ENCODE measurements at places on chromosomes 7 and 10.

DNA sequence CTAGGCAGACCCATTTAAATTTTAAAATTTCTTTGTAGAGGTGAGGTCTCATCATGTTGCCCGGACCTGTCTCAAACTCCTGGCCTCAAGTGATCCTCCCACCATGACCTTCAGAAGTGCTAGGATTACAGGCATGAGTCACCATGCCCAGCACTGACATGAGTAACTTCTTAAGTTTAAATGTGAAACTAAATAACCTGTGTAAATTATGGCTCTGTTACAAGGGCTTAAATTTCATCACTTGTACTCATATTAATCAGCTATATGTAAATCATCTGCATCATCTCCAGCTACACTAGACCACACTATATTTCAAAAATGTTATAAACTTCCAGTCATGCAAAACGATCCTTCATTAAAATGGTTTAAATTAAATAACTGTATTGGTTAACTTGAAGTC lies 56.1 kb downstream of the ATAD1 start:
- no peak for DNase-seq

GRCh38 chr7:4561795-4562194 lies 120.3 kb upstream of the FOXK1 start:
- no peak for DNase-seq

DNA sequence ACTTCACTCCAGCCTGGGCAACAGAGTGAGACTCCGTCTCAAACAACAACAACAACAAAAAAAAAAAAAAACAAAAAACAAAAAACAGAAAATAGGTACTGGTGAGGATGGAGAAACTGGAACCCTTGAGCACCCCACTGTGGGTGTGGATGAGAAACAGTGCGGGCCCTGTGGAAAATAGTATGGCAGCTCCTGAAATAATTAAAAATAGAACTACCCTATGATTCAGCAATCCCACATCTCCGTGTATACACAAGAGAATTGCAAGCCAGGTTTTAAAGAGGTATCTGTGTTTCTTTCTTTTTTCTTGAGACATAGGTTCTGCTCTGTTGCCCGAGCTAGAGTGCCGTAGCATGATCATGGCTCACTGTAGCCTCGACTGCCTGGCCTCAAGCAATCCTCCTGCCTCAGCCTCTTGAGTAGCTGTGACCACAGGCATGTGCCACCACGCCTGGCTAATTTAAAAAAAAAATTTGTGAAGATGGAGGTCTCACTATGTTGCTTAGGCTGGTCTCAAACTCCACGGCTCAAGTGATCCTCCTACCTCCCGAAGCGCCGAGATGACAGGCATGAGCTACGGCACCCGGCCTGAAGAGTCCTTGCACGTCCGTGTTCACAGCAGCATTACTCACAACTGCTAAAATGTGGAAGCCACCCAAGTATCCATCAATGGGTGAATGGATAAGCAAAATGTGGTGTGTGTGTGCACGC lies 39.5 kb downstream of the EBF3 start:
- DNase-seq, result no peak

DNA sequence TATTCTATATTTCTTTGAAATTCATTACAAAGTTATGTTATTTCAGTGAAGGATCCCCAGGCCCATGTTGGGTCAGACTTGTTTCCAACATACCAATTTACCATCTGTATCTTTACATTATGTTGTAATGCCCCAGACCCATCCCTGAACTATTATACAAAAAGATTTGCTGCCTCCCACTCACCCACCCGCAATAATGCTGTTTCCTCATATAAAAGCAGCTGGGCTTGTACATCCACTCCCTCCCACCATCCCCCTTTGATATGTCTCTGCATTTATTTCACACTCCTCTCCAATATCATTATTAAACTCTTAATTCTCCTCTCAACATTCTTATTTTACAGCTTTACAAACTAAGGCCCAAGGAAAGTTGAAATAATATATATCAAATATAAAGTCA lies 153.7 kb downstream of the DOCK4 start:
- no peak for DNase-seq

DNA sequence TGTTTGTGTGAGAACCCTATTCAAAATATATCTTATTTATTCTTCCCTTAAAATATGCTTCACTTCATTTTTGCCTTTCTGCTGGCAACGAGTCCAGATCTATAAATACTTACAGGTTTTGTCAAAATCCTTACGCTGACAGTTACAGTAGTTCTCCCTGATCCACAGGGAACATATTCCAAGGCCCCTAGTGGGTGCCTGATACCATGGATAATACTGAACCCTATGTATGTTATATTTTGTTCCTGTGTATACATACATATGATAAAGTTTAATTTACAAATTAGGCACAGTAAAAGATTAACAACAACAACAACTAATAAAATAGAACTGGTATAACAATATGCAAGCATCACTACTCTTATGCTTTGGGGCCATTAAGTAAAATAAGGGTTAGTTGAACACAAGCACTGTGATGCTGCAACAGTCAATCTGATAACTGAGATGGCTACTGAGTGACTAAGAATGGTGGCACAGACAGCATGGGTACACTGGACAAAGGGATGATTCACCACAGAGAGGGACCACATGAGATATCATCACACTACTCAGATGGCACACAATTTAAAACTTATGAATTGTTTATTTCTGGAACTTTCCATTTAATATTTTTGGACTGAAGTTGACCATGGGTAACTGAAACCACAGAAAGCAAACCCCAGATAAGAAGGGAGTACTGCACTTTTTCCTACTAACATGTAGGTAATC lies 29.4 kb upstream of the PCGF5 start:
- DNase-seq, result no peak

GRCh38 chr10:82850191-82850590 lies 975.2 kb downstream of the NRG3 start:
- no peak for DNase-seq

DNA sequence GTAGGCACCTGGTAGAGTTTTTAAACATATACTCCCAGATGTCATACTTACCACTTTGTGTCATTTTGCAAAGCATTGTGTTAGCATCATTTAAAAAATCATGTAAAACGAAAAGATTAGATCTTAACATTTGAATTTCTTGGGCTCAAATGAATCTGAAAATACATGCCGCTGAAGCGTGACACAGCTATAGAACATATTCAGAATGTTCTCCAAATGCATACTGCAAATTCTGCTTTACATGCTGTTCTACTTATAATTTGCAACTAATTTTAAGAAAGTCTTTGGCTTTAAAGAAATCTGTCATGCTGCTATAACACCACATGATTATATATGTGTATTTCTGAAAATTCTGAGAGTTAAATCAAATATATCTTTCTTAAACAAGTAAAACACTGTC lies 109.2 kb upstream of the CAV2 start:
- no peak for DNase-seq

GRCh38 chr10:93199191-93199751 lies 125.6 kb downstream of the CYP26A1 start:
- DNase-seq, result peak; percentile 35

GRCh38 chr7:128699196-128699712 lies 27.2 kb downstream of the GARIN1A start:
- no peak for DNase-seq

- no peak for DNase-seq
Measured at GRCh38 chr7:99362801-99363200, 11.7 kb upstream of the ARPC1B start.

DNA sequence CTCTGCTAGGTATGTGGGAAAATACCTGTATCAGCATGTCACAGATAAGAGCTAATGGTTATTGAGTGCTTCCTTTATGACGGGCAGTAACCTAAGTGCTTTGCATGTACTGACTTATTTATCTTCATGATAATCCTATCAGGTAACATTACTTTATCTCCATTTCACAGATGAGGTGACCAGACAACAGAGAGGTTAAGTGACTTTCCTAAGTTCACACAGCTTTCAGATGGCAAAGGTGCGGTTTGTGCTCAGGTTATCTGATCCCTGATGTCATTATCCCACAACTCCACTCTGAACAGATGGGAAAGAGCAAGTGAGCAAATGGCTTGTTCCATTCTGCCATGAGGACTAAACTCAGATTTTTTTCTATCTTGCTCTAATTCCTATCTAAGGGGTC lies 217.0 kb upstream of the PODXL start:
- DNase-seq, result no peak

GRCh38 chr10:33355274-33355673 lies 20.8 kb upstream of the NRP1 start:
- no peak for DNase-seq

DNA sequence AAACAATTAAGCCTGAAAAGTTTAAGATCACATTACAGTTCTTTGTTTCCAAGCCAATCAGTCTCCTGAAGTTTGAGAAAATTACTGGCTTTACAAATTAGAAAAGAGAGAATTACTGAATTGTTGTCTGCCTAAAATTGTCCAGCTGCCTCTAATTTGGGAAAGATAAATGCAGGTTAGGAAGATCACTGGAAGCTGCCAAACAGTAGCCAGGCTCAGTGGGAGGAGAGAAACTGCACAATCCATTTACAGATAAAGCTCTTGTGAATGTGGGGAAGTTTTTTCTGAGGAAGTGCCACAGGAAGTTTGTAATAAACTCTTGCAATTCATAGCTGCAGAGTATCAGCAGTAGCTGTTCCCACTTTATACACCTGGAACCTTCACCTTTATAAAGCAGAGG lies 100.7 kb downstream of the IQUB start:
- DNase-seq, result no peak

GRCh38 chr10:30704026-30704600 lies 74.6 kb upstream of the LYZL2 start:
- DNase-seq, result no peak

DNA sequence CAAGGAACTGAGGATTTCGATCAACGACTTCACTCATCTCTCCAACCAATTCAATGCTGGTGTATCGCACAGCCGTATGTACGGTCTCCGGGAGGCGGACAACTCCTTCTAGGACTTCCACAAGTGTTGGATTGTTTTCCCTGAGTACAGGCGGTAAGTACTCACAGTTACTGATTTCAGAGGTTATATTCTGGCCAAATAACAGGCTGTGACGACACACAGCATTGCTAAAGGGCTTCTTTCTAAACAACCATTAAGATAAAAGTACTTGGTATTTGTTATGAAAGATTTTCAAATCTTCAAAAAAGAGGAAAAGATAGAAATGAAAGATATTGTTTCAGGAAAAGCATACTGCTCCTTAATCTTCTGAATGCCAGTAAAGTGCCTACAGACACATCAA lies 52.2 kb downstream of the IRF5 start:
- DNase-seq, result no peak

- DNase-seq, result peak; percentile 58
Measured at GRCh38 chr10:10911471-10911921, 106.2 kb upstream of the CELF2 start.

GRCh38 chr7:44264221-44264931 lies 61.0 kb downstream of the CAMK2B start:
- no peak for DNase-seq

DNA sequence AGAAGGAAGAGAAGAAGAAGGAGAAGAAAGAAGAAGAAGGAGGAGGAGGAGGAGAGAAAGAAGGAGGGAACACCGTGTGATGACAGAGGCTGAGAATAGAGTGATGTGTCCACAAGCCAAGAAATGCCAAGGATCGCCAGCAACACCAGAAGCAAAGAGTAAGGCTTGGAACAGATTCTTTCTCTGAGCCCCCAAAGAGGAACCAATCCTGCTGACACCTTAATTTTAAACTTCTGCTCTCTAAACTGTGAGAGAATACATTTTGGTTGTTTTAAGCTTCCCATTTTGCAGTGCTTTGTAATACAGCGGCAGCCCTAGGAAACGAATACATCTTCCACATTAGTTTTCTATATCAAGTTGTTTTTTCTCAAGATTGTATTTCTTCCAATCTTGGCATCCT lies 13.9 kb upstream of the WNT8B start:
- DNase-seq, result no peak

- DNase-seq, result no peak
Measured at GRCh38 chr10:33612551-33612950, 278.1 kb upstream of the NRP1 start.

DNA sequence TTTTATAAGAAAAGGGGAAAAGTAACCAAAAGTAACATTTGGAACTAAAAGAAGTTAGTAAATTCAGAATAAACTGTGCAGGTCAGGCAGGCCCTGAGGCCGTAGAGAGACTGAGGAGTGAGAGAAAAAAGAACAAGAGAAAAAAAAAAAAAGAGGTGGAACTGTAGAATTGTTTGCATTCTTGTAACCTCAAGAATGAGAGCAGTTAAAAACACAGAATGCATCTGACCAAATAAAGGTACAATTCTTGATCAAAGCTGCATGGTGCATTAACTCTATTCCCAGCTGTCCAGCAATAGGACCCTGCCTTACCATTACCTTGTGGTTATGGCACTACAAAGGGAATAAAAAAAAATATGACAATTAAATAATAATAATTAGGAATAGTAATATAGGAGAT lies 170.1 kb upstream of the SEMA3A start:
- no peak for DNase-seq

GRCh38 chr7:69162931-69163670 lies 435.2 kb upstream of the AUTS2 start:
- DNase-seq, result no peak

DNA sequence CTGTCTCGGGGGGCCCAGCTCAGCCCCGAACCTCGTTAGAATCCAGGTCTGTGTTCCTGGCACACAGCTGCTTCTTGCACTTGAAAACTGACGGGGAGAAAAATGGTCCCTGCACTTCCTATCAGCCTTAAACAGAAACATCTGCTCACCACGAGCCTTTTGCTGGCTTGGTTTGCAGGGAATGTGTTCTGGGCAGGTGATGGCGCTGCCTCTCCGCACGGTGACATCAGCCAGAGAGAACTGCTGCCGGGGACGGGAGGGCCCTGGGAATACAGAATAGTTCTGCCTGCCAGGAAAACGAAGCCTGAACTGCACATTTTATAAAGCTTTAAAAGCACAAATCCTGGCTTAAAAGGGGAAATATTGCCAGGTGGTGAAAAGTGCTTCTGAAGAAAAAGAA lies 622.5 kb downstream of the TYW1 start:
- peak; percentile 93 for DNase-seq

DNA sequence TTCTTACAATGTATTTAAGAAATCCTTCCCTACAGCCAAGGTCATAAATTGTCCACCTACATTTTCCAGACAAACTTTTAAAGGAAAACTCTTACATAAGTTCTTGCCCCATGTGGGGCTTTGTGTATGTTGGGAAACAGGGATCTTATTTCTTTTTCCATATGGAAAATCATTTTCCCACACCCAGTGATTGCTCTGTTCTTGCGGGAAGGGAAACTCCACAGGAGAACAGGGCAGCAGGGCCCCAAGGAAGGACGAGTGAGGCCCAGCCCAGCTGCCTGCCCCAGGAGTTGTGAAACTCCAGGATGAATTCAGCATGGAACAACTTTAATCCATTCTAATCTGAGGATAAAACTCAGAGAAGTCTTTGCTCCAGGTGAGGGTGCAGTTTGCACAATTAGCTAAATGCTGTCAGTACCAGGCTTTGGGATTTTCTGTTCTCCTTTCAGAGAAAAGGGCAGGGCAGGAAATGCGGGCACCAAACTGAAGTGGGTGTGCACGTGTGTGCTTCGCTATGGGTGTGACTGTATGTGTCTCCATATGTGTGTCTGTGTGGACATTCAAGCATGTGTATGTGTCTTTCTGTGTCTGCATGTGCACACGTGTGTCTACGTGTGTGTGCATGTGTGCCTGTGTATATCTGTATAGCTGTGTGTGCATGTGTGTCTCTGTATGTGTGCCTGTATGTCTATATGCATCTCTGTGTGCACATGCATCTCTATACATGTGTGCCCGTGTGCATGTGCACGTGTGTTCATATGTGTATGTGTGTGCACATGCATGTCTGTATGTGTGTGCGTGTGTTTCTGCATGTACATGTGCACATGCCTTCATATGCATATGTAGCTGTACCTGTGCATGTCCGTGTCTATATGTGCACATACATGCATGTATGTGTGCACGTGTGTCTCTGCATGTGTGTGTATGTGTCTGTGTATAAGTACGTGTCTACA lies 102.0 kb upstream of the FAM20C start:
- DNase-seq, result no peak

GRCh38 chr10:71888248-71888622 lies 37.2 kb upstream of the PSAP start:
- DNase-seq, result no peak
